Choroid plexus epithelial cell (primary cell): ENCODE measurements at places on chromosomes 6 and 20.
A peak's percentile ranks its signal among the peaks of the same experiment; 100 is the strongest.

GRCh38 chr20:22523499-22524392, 60.6 kb downstream of the FOXA2 start:
- DNase-seq, result no peak

DNA sequence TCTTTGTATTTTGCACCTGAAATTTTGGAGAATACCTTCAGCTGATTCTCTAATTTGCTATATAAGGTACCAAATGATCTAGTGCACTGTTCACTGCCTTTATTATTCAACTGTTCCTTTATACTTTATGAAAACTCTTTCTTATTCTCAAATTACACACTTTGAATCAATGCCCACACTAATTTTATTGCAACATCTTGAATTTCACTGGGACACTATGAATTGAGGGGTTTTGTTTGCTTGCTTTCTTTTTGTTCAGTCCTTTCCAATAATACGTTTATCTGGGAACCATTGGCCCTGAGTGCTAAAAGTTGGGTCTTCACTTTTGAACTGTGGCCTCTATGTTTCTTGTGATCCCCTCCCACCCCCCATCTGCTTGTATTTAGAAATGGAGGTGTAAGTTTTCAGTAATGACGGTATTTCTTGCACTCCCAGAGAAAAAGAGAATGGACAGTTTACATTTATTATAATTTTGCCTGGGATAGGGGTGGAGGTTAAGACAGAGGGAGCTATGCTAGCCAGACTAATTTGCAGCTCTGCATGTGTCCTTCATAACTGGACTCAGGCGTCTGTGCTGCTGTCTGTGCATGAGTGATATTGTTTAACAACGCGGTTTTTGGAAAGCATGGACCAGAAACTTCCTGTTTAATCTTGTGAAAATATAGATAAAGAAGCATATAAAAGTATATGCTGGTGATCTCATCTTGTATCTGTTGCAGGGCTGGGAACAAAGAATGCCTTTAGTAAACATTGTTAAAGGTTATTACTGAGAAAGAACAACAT, 98.1 kb downstream of the DNAH8 start:
- peak; percentile 4 for DNase-seq

DNA sequence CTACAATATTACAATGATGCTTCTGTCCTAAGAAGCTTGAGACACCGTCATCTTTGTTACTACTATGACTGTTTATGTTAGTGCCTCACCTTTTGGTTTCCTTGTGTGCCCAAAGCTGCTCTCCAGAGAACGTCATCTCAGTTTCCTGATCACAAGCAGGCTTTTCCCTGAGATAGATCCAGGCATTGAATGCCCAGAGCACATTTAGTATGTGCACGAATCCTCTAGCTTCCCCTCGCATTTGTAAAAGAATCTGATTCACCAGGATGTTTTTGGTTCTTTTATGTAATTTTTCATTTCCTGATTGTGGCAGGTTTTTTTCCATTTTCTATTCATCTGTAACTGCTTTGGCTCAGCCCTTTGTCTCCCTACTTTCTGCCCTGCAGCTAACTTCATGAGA, 100.2 kb upstream of the TMEM181 start:
- DNase-seq, result no peak

GRCh38 chr6:12595161-12595811, 121.3 kb upstream of the PHACTR1 start:
- DNase-seq, result peak; percentile 85

GRCh38 chr20:31680286-31681127, 42.2 kb downstream of the BCL2L1 start:
- DNase-seq, result no peak

GRCh38 chr6:19438566-19439353, 398.4 kb upstream of the ID4 start:
- DNase-seq, result peak; percentile 57

GRCh38 chr6:164856138-164856537, 453.3 kb downstream of the C6orf118 start:
- no peak for DNase-seq

GRCh38 chr6:147203311-147204059, 732 bp upstream of the STXBP5 start:
- peak; percentile 83 for DNase-seq

- DNase-seq, result peak; percentile 86
Observed at GRCh38 chr6:34531580-34532201, 24.4 kb downstream of the SPDEF start.

DNA sequence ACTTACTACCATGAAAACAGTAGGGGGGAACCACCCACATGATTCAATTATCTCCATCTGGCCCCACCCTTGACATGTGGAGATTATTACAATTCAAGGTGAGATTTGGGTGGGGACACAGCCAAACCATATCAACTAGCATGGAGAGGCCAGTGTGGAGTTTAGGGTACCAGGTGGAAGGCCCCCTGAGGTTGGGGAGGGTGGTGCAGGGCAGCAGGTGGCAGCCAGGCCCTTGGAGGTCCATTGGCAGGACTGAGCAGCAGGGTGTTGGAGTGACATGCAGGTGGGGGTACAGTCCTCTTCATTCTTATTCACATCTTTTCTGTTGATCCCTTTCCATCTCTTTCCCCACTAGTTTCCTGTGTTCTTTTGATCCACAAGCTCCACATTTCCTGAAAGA, 42.9 kb downstream of the PHACTR3 start:
- DNase-seq, result no peak

- DNase-seq, result no peak
Observed at GRCh38 chr6:13689511-13690256, 22.0 kb downstream of the RANBP9 start.

DNA sequence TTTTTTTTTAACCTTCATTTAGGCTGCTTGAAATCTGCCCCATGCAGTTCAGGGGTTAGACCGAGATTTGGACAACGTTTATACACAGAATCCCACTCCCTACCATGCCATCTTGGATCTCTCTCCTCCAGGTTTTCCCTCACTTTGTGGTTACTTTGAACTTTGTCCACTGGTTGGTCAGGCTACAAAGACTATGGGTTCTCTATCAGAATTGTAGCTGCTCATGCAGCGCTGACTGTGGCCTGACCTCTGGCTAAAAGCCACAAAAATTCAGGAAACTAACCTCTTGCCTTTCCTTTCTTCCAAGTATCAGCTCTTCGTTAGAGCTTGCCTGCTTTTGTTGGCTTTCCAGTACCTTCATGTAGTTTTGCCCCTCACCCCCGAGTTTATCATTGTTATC, 44.9 kb upstream of the KCNG1 start:
- peak; percentile 35 for DNase-seq

DNA sequence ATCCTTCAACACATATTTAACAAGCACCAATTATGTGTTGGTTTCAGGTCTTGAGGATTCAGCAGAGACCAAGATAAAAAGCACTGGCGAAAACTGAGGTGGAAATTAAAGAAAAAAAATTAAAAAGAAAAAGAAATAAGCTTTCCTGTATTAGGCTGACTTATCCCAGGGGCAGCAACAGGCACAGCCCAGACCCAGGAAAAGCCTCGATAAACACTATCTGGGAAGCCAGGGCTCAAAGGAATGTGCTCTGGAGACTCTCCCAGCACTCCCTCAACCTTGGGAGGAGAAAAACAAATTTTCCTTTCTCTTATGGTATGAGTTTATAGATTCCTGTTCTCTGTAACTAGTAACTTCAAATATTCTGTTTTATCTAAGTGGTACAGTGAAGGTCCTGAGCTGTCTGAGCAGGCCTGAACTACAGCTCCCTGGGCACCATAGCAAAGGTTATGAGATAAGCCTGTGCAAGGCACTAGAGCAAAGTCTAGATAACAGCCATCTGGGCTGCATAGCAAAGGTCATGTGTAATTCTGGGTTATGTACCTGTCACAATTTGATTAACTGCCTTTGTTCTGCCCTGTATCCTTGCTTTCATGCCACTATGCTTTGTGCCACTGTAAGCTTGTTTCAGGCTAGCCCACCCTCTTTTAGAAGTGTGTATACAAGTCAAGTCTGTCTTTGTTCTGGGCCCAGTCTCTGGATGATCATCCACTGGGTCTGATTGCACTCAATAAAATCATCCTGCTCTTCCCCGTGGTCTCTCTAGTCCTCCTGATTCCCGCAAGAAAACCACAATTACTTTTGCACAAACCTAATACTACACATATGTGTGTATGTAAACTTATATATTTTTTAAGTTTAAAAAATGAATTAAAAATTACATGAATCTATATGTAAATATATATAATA, 54.0 kb downstream of the IL22RA2 start:
- DNase-seq, result no peak

DNA sequence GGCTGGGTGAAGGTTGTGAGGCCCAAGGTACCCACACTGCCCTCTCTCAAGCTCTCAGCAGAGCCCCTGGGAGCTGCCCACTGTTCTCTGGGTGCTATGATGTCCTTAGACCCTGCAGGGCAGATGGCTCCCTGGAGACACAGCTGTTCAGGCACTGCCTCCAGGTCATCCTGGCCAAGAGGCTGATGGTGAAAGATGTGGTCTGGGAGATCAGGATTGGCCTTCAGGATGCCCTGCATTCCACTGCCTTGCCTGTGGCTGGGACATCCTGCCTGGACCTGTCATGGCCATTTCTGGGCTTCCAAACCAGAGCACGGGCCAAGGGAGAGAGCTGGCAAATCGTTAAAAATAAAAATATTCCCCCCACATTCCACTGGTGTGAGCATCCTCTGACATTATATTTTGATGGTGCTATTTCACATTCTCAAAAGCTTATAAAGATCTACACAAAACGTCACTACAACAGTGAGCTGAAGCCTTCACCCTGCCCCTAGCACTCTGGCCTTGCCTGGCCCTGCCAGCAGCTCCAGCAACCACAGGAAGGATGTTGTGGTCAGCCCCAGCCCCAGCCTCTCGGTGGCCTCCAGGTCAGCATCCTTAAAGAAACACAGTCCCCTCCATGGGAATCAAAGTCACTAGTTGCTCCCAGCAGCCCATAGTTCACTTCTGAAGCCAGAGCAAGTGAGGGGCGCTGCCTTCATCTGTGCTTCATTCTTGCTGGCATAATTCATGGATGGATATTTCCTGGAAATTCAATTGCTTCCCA, 13.5 kb upstream of the KCNK16 start:
- DNase-seq, result no peak

- DNase-seq, result no peak
Observed at GRCh38 chr6:111798281-111798725, 74.9 kb downstream of the FYN start.

GRCh38 chr6:99491171-99491570, 24.1 kb downstream of the USP45 start:
- no peak for DNase-seq

DNA sequence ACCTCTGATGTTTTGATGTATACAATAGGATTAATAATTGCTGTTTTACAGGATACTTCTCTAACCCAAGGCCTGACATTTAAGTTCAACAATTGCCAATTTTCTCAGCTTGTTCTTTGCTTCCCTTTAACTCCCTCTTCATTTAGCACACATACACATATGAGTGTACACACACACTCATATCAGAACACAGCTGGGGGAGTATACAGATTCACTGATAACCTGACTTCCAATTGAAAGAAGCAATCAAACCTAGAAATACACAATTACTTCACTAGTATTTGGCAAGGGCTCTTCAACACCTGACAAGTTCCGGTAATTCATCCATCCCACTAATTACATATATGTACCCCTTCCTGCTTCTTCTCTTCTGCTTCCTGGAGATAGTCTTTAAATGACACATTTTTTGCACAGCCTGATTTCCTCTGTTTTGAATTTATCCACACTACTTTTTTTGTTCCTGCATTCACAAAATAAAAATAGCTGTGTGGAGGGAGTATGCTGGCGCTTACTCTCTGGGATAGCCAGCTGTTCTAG, 11.2 kb downstream of the UST start:
- DNase-seq, result no peak

DNA sequence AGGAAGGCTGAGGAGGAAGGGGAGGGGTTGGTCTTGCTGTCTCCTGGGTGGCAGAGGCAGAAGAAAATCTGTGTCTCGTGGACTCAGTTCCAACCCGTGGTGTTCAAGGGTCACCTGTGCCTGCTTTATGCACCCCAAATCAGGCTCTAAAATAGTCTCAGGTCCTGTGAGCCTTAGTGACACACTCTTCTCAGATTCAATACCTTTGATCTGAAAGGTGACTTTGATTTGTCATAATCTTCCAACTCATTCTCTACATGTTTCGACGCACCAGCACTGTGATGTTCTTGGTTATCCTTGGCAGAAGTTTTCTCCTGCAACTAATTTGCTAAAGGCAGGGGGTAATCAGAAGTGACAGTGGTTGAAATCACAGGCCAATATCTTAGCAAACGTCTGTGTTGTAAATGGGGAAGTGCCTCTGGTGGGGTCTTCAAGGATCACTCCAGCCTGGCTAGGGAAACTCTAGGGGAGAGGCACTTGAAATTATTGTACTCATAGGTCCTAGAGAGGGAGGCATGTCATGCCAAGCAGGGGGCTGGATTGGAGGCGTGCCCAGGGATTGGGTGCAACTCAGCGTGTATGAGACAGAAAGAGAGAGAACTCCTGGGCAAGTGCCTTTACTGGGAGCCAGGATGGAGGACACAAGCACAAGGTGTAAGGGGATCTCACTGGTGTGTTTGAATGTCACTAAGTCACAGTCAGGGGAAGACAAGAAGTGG, 19.0 kb upstream of the PRND start:
- DNase-seq, result no peak

DNA sequence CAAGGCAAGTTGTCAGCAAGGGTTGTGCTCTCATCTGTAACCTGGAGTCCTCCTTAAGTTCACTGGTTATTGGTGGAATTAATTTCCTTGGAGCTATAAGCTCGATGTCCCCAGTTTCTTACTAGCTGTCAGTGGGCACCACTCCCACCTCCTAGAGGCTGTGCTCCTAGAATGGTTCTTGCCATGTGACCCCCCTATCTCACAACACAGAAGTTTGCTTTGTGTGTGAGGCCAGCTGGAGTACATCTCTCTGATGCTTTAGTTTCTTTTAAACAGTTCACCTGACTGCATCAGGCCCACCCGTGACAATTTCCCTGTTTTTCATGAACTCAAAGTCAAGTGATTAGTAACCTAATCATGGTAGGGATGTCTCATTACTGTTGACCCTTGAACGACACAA, 179.1 kb upstream of the SCGN start:
- no peak for DNase-seq

- peak; percentile 88 for DNase-seq
Observed at GRCh38 chr6:132907914-132908313, 93.5 kb downstream of the RPS12 start.

DNA sequence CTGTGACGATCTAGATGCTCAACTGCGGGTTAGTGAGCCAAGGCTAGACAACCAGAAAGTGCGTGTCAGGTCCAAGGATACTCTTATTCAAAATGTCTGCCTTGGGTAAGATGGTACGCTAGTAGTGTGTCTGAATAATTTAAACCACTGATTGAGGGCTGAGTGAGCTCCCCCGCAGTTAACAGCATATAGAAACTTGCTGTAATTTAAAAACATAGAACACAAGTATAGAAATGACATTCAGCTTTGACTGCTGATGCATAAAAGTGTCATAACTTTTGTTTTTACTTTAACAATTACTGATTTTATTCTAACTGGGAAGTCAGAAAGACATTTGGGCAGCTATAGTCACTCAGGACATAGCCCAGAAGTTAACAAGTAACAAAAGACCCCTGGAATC, 45.6 kb upstream of the SLC22A1 start:
- no peak for DNase-seq

- peak; percentile 28 for DNase-seq
Observed at GRCh38 chr6:4812068-4812467, 35.9 kb downstream of the CDYL start.

DNA sequence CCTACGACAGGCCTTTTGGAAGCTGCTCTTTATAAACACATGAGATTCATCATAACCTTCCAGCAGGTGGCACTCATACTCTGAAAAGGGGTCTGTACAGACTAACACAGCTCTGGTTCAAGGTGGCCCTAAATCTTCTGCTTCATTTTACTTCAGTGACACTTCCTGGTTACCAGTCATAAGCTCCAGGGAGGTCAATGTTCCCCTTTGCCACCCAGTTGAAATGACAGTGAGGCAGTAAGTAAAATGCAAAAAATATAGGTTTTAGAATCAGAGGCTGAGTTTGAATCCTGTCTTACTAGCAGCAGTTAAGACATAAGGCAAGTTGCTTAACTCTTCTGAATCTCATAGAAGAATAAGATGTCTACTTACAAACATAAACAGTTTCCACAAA, 132.8 kb downstream of the CDK19 start:
- peak; percentile 90 for DNase-seq
